ENCODE measurements at places on chromosomes 6 and 20.

DNA sequence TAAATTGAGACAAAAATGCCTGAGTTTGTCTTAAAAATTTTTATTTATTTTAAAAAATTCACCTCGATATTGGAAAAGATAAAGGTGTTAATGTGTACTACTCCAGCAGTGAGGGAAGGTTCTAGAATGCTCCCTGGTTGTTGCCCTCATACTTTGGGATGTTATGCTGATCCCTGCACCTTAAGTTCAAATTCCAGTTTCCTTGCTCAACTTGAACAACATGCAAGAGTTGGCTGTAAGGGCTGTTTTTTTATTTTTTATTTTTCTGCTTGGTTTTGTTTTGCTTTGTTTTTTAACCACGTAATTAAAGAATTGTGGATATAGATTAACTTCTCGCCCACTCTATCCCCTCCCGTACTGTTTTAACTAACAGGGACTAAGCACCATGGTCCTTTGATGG, 158.7 kb upstream of the CITED2 start:
- DNase-seq: no peak

DNA sequence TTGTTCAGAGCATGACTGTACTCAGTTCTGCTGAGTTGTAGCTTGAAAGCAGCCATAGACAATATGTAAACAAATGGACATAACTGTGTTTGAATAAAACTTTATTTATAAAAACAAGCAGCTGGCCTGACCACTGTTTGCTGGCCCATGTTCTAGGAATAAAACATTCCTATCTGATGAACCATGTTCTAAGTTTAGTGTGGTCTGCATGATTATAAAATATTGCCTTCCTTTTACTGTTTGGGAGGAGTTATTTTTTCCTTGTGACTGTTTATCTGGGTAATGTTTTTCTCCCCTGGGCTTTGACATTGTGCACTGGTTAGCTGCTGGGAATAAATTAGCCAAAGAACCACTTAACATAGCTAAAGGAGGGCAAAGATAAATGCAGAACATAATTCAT, 55.1 kb downstream of the CDS2 start:
- no peak for DNase-seq

GRCh38 chr6:75283907-75284631, 523 bp downstream of the TMEM30A start:
- peak; percentile 17 for DNase-seq

- no peak for DNase-seq
Observed at GRCh38 chr20:52213995-52214394, 22.4 kb upstream of the ZFP64 start.

DNA sequence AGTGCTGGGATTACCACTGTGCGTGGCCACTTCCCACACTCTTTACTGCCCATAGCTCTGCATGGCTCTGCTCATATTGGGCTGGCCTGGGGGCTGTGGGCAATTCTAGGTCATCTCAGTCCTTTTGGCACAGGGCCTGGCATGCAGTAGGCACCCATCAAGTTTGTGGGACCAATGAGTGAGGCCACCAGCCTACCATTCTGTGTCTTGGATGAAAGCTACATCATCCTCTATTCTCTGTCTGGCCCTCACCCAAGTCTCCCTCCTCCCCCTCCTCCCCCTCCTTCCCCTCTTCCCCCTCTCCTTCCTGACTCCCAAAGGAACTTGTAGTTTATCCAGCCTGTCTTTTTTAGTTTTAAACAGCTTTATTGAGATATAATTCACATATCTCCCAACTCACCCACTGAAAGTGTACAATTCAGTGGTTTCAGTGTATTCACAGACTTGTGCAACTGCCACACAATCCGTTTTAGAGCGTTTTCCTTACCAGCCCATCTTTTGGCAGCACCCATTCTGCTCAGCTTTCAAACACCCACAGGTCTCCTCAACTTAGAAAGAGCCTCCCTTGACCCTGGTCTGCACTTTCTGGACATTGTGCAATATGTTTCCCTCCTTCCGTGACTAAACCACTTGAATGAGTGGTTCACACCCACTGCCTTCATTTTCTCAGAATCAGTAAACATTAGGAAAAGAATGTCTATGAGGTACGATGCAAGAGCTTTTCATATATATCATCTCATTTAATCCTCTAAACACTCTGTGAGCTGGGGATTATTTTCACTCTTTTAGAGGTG, 21.5 kb upstream of the MRPS18A start:
- no peak for DNase-seq

GRCh38 chr6:24910961-24911725, 24.6 kb downstream of the RIPOR2 start:
- DNase-seq: no peak

Data from smooth muscle cell of the brain vasculature (primary cell).